ENCODE measurements at places on chromosomes 1 and 21.

DNA sequence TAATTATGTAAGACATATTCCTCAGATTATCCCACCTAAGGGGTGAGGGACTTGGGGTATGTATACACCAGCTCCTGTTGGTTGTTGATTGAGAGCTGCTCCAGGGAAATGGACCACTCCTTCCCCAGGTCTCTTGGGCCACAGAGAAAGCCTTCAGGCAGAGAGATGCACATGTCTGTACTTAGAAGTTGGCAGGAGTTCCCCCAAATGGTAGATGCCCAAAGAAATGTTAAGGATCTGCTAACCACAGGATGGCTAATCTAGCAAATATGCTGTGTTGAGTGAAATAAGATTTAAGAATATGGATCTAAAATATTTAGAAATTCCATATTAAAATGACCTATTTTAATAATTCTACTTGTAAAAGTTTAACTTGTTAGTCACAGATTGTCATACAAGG is 100.8 kb upstream of the DNAH14 start:
- DNase-seq: no peak

GRCh38 chr1:184974837-184975115 is 468 bp upstream of the NIBAN1 start:
- DNase-seq: no peak

DNA sequence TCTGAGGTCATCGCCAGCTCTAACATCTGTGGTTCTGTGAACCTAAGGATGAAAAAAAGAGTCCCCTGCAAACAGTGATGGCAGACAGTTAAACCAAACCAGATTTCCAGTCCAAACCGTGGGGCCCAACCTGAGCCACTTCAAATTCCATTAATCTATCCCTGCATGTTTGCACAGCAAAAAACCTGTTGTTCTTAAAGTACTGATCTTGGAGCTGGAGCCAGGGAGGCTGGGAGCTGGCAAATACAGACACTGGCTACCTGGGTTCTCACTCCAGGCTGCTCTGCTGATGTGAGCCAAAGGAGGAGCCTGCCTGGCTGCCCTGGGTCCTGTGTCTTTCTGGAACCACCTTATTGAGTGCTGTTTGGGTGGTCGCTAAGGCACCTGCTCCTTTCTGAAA is 16.4 kb downstream of the LDLRAD1 start:
- DNase-seq: no peak

GRCh38 chr1:67675800-67676199 is 9.2 kb upstream of the GADD45A start:
- DNase-seq: no peak

DNA sequence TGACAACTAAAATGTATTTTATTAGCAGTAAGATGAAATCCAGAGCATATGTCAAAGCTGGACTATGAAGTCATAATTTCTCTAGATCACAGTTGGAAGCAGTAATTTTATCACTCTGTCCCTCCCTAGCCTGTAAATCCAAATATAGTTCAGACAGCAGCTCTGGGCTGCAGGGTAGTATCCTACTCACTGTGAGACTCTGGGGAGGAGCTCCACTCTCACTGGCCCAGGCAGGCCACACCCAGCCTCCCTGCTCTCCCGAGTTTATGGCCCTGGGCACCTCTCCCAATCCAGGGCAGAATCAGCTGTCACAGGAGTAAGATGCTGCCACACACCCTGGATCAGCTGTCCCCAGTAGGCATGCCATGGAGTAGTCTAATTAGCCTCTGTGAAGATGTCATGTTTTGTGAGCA is 131.1 kb downstream of the HLCS start:
- no peak for DNase-seq

DNA sequence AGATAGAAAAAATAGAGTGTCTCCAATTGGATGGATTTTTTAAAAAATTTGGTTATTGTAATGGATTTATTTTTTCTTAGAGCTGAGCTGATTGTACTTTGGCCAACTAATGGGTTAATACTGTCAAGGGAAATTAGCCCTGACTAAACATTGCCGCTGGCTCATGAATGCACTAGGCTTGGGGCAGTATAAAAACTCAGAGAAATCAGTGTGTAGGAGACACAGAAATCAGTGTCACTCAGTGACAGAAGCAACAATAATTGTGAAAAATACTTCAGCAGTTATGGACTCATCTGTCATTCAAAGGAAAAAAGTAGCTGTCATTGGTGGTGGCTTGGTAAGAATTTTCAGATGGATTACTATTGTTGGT is at the start of gene KMO:
TSS of gene KMO (plus strand) at position 217 of the 370 bp plus-strand sequence. CDS start at position 284, 67 bp downstream.
- DNase-seq: no peak

DNA sequence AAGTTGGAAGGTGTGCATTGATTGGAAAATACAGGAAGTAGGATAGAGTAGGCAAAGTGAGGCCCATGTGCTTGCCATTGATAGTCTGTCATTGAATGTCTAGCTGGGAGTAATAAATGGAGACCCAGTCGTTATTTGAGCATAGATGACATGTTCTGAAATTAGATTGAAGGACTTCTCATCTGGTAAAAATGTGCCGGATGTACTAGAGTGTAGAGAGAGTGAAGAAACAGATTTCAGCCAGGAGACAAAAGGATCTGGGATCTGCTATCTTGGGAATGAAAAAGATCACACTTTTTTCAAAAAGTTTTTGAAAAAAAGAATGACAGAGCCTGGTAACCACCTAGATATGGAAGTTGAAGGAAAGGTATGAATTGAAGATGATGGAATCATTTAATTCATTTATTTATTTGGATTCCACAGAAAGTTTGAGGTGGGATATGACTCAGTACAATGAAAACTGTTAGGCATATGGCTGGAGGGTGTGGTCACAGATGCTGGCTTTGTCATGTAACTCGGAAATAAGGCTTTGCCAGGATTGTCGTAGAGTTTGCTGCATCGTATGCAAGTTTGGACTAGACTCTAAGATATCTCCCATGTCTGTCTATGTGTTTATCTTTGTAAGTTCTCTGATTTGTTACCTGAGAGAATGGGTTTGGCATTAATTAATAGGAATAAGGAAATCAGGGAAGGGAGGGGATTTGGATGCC is 137.1 kb downstream of the PBX1 start:
- DNase-seq: no peak

DNA sequence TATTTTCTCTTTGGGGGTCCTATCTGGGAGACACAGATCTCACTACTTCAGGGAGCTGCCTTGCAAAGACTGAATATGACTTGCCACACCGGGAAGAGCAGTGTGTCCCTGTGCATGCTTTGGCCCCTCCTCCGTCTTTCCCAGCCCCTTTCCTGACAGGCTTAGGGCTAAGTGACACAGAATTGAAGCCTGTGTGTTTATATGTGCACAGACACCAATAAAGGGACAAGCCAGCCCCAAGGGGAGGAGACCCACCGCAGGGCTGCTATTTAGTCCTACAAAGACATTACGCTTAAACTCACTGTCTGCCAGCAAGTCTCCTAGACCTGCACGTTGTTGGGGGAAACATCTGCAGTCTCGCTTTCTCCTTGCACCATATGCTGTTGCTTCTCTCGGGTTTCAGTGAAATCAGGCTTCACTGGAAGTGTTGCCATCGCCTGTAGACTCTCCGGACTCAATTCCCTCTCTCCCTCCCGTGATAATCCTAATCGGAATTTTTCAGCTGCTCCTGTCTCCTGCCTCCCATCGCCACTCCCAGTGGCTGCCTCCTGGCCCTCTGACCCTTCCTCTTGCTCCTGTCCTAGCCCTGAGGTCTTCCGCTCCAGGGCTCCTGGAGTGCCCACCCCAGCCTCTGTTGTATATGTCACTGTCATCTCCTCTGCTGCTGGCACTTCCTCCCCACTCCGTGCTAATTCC is 58.5 kb upstream of the LRRC53 start:
- DNase-seq: no peak

- no peak for DNase-seq
Observed at GRCh38 chr1:24594328-24594598, 38.4 kb downstream of the NCMAP start.

- no peak for DNase-seq
Observed at GRCh38 chr1:195236991-195237889, 1371.0 kb downstream of the KCNT2 start.

- DNase-seq: no peak
Observed at GRCh38 chr1:24022581-24023361, 42.6 kb upstream of the SRSF10 start.

- DNase-seq: no peak
Observed at GRCh38 chr1:197137322-197137721, 9.1 kb downstream of the ASPM start.

- no peak for DNase-seq
Observed at GRCh38 chr1:21383785-21384401, 56.0 kb upstream of the NBPF3 start.

GRCh38 chr1:203058676-203058935 is 27.2 kb downstream of the MYOG start:
- DNase-seq: no peak

DNA sequence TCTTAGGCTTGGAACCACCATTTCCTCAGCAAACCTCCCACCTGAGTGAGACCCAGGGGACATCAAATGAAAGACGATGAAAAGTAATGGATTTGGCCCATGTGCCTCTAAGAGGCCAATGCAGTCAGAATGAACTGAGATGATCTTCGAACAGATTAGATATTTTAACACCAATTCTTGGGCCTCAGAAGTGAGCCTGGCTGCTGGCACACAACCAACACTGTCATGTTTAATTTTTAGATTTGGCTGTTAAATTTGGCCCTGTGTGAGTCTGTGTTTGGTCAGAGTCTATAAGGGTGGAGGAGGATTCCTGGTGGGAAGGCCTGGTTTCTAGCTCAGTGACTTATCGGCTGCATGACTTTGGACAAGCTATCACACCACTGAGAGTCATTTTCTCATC is 45.4 kb downstream of the ELAPOR1 start:
- no peak for DNase-seq

GRCh38 chr1:45205011-45205909 is 1.1 kb downstream of the ZSWIM5 start:
- DNase-seq: peak; percentile 65

- DNase-seq: no peak
Observed at GRCh38 chr1:31920956-31921355, 17.2 kb downstream of the PTP4A2 start.

- no peak for DNase-seq
Observed at GRCh38 chr21:37427221-37427620, 60.6 kb downstream of the DYRK1A start.

DNA sequence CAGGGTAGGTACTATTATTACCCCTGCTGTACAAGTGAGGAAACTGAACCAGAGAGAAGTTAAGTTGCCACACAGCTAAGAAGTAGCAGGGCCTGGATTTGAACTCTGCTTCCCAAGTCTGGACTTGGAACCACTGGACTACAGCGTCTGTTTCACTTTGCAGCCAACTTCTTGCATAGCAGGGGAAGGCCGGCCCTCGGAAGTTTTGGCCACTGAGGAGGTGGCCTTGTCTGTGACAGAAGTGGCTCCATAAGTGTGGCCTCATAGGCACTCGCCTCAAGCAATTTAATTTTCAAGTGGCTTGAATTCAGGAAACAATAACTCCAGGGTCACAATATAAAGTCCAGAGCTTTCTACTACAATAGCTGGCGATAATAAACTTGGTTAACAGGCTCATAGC is 41.4 kb downstream of the PLEKHA6 start:
- DNase-seq: no peak

- peak; percentile 72 for DNase-seq
Observed at GRCh38 chr1:159925719-159926078, 392 bp upstream of the TAGLN2 start.
